SIG-M5 (cell line): ENCODE measurements at places on chromosomes 2 and 18.

- DNase-seq: no peak
Measured at GRCh38 chr2:198008230-198008629, 203.8 kb downstream of the PLCL1 start.

- DNase-seq: no peak
Measured at GRCh38 chr18:79851950-79852349, 54.2 kb downstream of the KCNG2 start.

DNA sequence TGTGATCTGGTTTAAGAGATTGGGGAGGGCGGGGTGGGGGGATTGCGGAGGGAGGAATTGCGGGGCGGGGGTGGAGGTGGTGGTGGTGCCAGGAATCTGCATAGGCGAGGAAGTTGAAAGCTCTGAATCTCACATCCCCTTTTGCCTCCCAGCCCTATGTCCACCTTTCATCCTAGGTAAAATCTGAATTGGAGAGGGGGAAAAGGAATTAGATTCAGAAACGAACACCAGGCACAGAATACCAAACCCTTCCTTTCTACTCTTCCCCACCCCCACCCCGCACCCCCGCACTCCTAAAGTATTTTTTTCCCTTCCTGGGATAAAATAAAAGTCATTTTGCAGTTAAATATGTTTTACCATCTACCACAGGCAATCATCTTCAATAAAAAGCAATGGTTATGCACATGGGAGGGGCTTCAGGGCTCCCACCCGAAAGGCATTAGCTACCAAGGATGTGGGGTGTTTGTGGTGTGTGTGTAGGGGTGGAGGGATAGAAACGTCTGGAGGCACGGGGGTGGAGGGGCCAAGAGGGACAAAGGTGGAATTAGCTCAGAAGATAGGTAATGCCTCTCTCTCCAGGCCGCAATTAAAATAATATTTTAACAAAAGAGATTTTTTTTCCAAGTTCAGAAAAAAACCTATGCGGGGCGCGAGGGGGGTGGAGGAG, 1.8 kb downstream of the IGFBP5 start:
- no peak for DNase-seq

- no peak for DNase-seq
Measured at GRCh38 chr2:120804459-120804858, 68.8 kb downstream of the GLI2 start.
